GM12878 (cell line): ENCODE measurements at places on chromosomes 3 and 15. TPM values are rescaled to one million over a fixed set of nuclear protein-coding genes. Genes with fewer than 3 reads are reported as not detected.

The CHRNB4 gene
- not detected in 2 replicates for polyA plus RNA-seq

DNA sequence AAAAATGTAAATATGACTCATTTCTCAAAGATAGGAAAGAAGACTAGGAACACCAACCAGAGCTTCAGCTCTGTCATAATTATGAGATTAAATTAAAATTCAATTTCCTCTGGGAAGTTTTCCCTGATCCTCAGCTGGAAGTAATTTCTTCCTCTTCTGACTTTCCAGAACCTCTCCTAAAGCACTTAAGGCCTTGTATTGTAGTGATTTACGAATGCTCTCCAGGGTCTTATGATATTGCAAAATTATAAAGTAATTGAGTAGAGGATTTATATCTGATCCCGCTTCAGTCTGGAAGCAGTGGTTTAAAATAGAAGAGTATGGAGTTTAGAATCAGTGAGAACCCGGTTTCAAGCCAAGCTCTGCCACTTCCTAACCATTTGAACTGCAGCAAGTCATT is 279.8 kb downstream of the ZPLD1 start:
- no peak for DNase-seq

DNA sequence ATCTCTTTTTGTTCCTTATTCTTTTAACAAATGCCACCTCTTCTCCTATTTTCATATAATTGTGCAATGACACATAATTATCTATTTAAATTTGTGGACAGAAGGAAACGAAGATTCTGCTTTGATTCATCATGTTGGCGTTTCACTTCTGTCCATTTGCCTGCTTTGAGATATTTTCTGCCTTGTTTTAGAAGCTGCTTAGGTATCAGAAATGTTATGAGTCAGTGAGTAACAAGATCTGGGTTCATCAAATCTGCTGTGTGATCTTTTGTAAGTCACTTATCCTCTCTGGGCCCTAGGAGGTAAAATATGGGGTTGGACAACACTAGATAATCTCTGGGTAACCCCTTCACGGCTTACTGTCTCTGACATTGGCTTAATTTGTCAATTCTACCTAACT is 7.3 kb upstream of the MINDY4B start:
- DNase-seq: no peak

- no peak for DNase-seq
These were observed 161.9 kb downstream of the ZIC4 start for GRCh38 chr3:147244397-147244796.

DNA sequence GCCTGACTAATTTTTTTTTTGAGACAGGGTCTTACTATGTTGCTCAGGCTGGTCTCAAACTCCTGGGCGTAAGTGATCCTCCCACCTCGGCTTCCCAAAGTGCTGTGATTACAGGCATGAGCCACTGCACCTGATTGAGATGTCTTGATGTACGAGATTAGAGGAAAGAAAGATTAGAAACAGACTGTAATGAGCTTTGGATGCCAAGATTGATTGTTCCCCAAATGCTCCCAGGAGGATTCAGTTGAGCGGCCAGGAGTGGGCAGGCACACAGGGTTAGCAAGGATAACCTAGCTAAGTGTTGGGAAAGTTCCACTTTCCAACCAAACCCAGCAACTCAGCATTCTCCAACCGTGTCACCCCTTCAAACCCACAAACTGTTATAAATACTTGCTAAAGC is 63.7 kb downstream of the SRGAP3 start:
- DNase-seq: no peak
